Fibroblast of gingiva (primary cell): ENCODE measurements at places on chromosomes 3 and 15.

DNA sequence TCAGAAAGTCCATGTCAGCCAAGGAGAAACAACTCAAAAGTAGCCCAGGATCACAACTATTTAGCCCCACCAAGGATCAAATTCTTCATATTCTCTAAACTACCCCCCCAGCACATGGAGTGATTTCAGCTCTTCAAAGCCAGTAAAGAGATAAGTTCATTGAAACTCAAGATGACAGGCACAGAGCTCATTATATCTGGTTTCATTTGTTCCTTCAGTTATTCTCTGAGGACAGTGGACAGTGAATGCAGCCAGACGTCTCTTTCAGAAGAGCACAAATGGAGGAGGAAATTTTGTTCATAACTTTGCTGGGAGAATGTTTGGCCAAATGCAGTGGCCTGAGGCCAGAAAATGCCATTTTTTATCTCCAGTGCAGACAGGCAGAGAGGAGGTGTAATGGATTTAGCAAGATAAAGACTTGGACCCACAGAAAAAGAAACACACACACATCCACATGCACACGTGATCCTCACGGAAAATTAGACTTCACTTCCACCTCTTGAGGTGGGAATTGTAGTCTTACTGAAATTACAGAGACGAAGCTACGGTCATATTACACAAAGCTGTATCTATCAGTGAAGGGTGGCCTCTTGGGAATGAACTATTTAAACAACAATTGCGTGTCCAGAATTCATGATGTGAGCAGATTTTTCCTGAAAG, 64.6 kb downstream of the HES1 start:
- no peak for DNase-seq

DNA sequence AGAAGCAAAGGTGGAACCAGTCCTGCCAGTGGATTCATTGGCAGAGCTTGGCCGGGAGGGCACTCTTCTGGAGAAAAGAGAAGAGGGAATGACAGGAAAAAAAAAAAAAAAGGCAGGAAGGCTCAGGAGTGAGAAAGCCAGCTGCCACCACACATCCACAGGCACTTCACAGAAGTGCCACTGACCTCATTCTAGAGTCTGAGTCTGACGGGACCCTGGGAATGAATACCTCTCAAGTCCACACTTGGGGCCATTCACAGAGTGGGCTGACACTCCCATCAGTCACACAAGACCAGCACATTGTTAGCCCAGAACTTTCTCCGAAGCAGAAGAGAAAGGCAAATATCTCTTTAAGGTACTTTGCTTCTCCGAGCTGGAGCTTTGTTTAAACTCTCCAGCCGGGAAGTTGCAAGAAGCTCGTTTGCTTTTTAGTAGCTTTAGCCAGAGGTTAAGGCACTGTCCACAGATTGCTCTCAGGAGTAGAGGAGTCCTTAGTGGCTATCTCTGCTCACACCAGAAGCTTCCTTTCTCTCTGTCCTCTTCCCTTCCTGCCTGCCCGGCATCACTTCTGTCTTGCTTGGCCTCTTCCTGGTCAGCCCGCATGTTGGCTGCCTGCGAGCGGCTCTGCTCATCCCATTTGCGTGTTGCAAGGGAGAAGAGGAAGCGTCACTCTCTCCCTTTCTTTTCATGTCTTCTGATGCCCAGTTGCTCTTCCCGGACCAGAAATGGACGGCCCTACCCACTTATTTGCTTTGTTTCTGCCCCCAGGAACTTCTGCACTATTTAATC, 53.8 kb downstream of the CMTM6 start:
- DNase-seq = no peak

- no peak for DNase-seq
These were observed 767.3 kb downstream of the GBE1 start for GRCh38 chr3:80994085-80994665.

DNA sequence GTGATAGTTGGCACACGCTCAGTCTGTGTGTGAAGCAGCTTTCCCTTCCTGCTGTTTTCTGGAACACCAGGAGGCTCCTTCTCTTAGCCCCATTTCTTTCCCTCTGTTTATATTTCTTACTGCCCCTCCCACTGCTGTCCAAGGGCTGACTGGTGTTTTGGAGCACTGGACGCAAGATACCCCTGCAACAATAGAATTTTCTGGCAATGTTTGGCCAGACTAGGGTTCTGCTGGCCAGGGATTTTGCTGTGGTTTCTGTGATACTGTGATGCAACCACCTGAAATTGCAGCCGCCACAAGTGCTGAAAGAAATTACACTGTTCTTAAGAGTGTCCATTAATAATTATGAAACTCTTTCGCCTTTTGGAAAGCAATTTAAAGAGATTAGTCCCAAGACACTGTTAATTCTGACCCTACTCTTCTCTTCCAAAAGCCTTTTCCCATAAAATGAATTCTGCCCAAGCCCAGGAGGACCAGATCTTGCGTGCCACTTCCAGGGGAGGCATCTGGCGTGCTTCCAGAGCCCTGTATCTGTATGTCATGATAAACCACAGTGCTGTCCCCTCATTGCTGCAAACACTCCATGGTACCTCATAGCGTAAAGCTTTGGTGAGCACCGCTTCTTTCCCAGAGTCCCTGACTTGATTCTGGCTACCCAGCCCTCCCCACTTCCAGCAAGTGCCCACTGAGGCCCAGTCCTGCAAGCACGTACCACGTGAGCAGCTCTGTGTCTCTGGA, 159.4 kb upstream of the CHRM5 start:
- DNase-seq = no peak

- no peak for DNase-seq
These were observed 39.0 kb downstream of the WHAMM start for GRCh38 chr15:82848241-82848993.

GRCh38 chr15:57345584-57345983, 30.7 kb upstream of the CGNL1 start:
- DNase-seq = no peak

DNA sequence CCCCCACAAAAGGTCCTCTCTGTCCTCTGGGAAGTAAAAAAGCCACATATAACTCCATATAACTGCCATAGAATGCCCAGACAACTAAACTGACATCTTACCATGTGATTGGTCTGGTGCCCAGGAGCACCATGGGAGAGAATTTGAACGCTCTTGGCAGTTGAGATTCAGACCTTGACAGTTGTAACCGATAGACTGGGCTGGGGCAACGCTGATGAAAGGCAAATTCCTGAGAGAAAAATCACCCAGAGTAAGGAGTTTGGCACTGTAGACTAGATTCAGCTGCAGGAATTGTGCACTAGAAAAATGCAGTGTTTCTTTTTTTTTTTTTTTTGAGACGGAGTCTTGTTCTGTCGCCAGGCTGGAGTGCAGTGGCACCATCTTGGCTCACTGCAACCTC, 240.5 kb downstream of the SOX2 start:
- DNase-seq = no peak

GRCh38 chr3:27360113-27361078, 8.8 kb downstream of the NEK10 start:
- peak; percentile 21 for DNase-seq

- DNase-seq = no peak
These were observed 252.8 kb upstream of the CNTN6 start for GRCh38 chr3:839981-840380.

GRCh38 chr15:100919481-100920405, 586 bp downstream of the LRRK1 start:
- DNase-seq = peak; percentile 19

GRCh38 chr3:65907232-65908130, 131.2 kb downstream of the MAGI1 start:
- no peak for DNase-seq

DNA sequence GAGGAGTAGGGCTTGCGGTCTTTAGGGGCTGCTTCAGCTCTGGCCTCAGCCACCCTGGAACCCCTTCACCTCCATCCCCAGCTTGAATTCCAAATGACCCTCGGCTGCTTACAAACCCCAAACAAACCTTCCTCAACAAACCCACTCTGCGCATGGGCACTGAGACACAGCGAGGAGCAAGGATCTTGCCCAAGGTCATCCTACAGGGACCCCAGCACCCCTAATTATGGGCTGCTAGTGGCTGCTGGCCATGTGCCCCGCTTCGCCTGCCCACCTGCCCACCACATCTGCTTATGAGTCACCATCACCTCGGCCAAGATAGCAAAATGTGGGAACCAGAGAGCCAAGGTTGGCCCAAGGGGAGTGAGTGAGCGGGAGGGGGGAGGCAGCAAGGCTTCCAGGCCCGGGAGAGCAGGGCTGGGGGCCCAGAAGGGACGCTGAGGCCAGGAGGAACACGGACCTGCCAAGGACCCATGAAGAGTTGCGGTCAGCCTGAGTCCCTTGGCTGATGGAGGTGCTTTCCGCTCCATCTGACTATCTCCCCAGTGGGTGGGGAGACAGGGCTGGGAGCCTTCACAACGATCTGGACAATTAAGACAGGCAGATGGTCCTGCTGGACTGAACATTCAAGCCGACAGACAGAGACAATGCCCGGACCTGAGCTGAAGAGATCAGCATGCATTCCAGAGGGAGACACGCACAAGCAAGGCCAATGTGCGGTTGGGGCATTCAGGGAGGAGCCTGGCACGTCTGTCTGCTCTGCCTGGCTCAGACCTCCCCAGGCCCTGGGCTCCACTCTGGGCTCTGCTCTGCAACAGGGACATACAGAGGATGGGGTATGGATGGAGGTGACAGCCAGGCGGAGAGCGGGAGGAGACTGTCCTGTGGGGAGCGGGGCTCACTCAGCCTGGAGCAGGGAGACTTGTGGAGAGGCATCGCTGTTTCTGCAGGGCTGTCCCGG, 10.8 kb upstream of the GRIP2 start:
- no peak for DNase-seq

GRCh38 chr3:57544181-57545125, at the start of gene DNAH12:
Gene DNAH12, minus strand, starts transcription at chr3:57544344. Its CDS starts 1,474 bp downstream, at chr3:57542870.
- peak; percentile 9 for DNase-seq

DNA sequence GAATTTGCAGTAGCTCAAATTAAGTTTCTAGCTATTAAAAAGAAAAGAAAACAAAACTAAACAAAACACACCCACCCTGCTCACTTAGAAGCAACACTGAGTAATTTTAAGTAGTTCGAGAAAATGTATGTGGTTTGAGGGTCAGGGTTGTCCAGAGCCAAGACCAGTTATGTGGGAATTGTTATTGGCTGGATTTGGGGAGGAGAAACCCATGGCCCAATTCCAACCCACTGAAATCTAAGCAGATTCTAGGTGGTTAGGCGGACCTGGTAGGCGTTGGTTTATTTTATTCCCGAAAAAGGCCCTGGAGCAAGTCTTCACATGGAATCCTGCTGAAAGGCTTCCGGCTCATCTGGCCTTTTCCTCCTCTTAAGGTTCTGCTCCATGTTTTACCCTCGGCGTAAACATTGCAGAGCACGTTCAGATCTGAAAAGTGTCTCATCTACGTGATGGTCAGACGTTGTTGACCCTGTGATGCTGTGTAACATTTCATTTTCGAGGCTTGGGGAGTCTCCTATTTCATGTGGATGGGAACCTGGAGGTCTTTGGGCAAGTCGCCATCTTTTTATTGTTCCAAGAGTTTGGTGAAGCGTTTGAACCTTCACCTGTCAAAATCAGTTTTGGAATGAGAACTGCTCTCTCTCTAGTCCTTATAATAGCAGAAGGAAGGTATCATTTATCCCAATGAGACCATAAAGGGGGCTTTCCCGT, 64.0 kb downstream of the FLNB start:
- DNase-seq = no peak

DNA sequence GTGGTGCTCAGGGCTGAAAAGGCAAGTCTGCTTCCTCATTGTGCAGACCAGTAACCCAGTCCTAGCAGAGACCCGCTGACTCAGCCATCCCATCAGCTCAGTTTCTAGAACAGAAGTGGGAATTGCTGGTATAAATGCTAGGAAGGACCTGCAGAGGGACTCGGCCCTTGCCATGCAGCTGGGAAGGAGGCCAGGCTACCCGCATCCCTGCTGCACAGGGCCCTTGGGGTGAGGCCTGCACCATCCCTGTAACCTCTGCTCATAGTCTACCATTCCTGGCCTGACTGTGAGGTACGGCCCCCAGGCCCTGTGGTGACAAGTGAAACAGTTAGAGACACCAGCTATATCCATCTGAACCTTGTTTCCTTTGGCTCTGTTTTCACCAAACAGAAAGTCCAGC, 23.5 kb downstream of the RAB6B start:
- no peak for DNase-seq

DNA sequence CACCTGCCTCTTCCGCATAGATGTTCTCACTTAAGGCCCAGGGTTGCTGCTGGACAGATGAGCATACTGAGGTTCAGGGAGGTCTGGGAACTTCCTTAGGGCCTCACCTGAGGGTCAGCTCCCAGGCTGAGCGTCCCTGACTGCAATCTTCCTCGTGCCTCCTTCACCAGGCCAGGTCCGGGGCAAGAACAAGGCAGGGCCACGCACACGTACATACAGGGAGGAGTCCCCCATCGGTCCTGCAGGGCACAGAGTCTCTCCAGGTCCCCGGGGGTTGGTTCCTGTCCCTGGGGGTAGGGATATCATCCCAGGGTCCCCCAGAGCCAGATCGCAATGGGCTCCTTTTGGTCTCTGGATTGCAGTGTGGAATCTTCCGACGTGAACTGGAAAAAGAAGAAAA, 130.1 kb downstream of the LRRK1 start:
- DNase-seq = no peak

- DNase-seq = no peak
These were observed 113.4 kb downstream of the ZNF280D start for GRCh38 chr15:56619887-56620286.

- peak; percentile 48 for DNase-seq
These were observed 386.2 kb upstream of the ARHGEF26 start for GRCh38 chr3:153734777-153735551.

DNA sequence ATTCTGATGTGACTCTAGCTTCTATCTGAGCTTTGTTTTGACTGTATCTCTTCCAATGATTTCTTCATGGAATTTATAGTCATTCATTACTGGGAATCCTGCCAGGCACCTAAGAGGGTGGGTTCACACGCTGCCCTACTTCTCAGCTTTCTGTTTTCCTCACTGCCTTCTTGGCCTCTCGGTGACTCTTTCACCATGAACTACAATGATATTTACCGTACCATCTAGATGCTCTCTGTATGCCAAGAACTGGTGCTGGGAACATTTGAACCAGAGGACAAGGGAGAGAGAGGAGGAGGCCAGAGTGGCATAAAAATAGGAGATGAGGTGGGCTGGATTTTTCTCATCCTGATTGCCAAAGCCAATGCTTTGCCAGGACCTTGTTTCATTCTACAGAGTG, 280.0 kb upstream of the P2RY1 start:
- DNase-seq = peak; percentile 89

GRCh38 chr15:75836959-75837334, 6.3 kb upstream of the UBE2Q2 start:
- DNase-seq = peak; percentile 72

GRCh38 chr3:193388361-193388760, 9.8 kb upstream of the ATP13A5 start:
- DNase-seq = no peak

DNA sequence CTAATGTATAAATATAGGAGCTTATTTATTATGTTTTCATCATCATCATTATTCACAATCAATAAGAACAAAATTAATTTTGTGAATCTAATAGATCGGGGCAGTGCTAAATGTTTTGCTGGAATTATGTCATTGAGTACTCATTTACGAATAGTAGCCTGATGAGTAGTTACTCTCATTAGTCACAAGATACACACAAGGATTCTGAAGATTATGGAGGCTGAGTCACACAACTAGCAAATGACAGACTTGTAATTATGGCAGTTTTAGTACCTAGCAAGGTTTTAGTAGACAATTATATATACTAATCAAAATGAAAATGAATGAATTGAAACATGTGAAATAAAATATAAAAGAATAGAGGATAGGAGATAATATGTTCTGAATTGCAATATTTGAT, 954.2 kb downstream of the CADM2 start:
- DNase-seq = no peak

- no peak for DNase-seq
These were observed 555.8 kb upstream of the ALCAM start for GRCh38 chr3:104810896-104811295.

- DNase-seq = no peak
These were observed 101.9 kb downstream of the TNIK start for GRCh38 chr3:171358181-171358880.
